NCI-H2081 treated with DMSO at 0.1 percent for 48 hours (cell line): ENCODE measurements at places on chromosomes 12 and 14.

- DNase-seq, result no peak
Measured at GRCh38 chr14:52840877-52841276, 49.5 kb upstream of the GNPNAT1 start.

DNA sequence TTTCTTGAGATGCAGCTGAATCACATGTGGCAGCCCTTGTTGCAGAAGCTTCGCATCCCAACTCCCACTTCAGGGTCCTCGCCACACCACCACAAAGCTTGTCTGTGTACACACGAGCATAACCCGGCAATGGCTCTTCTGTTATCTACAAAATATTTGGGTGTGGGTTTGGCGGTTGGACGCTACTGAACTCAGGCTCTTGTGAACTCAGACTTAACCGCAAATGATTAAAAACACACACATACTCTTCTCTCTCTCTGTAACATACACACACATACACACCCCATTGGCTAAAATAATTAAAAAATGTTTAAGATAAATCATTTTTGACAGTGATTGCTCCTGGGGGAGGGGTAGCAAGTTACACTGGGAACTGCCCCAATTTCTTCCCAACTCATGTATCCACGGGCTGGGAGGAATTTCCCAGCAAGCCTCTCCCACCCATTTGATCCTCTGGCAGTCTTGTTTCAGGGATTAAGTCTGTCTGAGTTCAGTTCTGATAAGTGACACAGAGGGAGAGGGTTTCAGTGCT is 63.7 kb upstream of the MANSC4 start:
- no peak for DNase-seq

- no peak for DNase-seq
Measured at GRCh38 chr12:116153983-116154382, 123.5 kb downstream of the MED13L start.

DNA sequence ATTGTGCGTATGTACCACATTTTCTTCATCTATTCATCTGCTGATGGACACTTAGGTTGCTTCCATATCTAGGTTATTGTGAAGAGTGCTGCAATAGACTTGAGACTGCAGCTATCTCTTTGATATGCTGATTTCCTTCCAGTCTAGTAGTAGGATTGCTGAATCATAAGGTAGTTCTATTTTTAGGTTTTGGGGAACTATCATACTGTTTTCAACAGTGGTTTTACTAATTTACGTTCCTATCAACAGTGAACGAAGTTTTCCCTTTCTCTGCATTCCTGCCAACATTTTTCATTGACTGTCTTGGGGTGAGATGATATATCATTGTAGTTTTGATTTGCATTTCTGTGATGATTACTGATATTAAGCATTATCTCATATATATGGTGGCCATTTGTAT is 482.2 kb downstream of the SLC16A7 start:
- DNase-seq, result no peak

GRCh38 chr12:81206429-81206828 is 128.6 kb downstream of the ACSS3 start:
- DNase-seq, result peak; percentile 46
